Femur (tissue), 1 donor: ENCODE measurements at places on chromosomes 4 and X.

DNA sequence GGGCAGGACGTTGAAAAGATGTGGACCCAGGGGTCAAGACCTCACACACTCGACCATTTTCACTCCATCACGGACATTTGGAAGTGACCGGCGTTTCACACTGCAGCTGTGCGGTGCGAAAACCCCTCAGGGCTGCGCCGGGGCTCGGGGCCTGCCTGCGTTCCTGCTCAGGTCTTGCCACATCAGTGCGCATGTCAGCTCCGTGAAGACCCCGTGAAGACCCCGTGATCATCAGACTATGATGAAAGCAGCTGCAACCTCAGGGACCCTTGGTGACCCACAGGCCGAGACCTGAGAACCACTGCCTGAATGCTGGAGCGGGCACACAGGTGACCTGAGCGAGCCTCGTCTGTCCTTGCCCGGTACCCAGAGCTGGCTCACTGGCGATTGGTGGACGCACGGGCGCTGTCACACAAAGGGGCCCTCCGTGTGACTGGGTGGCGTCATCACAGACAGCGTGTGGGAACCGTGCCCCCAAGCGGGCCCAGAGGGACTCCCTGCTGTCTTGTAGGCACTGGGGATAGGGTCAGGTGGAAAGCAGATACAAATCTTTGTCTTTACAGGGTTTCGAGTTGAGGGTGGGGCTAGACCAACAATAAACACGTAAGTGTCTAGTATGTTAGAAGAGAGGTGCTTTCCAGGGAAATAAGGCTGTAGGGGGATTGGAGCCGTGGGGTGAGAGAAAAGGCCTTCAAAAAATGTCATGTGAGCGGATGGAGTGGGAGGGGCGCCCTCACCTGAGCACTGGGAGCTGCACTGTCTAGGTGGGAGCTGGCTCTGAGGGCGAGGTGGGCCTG lies 12.7 kb downstream of the MSANTD1 start:
- no peak for DNase-seq

DNA sequence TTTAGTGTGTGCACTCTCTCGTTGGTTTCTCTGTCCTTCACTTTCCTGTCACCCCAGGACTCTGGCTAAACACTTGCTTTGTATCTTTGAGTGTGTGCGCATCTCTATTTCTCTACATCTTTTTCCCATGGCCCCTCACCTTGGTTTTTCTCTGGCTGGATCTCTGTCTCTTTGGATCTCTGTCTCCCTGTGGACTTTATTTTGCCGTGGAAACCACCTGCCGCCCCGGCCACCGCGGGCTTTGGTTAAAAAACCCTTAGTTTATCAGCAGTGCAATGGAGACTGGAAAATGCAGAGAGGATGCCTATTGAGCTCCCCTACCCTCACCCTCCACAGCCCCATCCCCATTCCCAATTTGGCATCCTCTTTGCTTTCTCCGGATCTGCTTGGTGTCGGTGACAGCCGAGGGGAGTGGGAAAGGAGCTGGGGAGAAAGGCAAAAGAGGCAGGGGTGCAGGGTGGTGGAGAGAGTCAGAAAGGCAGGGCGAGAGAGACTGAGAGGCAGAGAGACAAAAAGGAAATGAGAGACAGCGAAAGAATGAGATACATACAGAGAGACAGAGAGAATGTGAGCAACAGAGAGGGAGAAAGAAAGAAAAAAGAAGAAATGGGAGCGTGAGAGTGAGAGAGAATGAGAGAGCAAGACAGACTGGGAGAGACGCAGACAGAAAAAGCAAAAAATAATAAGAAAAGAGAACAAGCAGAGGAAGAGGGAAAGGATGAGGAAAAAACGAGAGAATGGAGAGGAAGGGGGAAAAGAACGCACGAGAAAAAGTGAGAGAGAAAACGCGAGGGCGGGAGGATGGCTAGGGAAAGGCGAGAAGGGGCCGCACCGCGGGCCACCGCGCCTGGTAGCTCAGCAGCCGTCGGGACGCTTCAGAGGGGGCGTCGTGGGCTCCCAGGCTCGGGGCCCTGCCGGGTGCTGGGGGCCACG lies 688 bp downstream of the GPR101 start:
- no peak for DNase-seq

DNA sequence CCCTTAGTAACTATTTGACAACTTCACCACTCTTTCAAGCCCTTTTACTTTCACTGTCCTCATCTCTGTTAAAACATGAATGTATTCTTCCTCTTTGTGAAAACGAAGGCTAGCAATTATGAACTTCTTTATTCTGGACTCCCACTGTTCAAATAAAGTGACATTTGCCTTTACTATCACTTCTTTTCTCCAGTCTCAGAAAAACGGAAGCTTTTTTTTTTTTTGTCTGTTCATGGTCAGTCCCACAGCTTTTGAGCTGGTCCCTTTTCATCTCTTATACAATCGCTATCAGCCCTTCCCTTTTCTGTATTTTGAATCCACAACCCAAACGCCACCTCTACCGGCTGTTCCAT lies 327.7 kb downstream of the DKK2 start:
- DNase-seq, result no peak

DNA sequence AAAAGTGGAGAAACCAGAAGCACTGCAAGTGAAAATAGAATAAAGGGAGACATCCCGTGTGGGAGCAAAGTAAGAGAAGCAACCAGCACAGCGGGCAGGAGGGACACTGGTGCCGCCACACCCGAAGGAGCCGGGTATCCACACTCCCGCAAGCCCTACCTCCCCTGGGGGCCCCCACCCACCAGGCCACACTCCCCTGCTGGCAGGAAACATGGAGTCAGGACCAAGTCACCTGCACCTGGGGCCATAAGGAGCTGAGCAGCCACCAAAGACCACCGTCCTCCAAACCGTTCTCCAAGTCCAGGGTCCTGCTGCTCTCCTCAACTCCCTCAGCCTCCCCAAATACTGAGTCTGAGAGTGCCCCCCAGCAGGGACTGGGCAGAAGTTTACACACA lies 30.5 kb downstream of the FGFRL1 start:
- no peak for DNase-seq

DNA sequence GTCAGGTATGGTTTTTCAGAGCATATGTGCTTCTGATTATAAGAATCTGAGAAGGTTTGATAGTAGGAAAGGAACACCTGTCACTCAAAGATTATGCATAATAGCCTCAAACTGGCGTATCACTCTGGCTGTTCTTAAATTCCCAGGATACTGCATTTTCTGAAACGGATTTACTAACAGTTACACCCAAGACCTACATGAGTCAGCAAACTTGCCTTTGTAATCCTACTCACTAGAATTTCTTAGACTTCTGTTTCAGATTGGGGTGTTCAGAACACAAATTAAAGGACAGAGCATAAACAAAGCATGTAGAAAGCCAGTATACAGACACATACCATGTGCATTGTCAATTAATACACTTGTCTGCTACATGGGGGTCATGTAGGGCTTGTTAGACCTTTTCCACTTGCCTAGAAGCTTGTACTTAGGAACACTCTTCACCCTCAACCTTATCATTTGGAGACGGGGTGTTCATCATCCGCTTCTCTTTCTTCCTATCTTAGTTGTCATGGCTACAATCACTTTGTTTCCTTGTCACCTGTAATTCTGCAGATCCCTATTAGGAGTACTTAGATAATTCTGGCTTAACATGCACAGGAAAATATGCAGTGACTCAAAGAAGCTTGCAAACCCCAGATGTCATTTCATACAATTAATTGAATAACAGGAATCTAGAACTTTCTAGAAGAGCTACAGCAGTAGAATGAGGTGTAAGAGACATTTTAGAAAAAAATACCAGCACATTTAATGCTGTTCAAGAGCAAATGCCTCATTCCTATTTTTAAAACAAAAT lies 593.0 kb upstream of the TENM3 start:
- DNase-seq, result no peak

DNA sequence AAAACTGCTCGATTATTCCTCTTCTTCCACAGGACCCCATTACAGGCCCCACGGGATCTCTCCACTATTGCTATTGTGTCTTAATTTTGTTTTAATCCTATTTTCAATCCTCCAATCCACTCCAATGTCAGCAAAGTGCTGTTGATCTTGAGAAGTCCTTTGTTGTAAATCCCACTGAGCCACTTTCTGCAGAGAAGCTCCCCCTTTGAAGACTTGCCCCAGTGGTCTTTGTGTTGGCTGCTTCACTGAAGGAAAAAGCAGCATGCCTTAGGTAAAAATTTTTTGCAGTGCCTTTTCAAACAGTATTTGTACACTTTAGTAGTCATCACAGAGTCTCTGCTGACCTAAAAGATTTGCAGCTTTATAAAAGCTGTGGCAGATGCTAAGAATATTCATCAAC lies 252.0 kb upstream of the SLC7A11 start:
- no peak for DNase-seq

DNA sequence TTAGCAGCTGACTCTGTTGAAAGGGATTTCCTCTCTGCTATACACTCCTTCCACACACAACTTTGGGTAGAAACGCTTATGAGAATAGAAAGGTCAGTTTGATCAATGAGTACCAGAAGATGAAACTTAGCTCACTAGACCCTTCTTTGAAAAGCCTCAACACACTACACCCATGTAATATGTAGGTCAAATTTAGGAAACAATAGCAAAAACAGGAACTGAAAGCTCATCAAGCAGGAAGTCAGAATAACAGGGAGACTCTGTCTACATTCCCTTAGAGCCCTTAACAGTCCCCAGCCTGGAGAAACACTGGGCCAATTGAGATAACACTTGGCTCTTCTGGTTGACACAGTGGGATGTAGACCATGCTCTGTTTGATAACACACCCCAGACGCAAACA lies 30.7 kb downstream of the SRPX2 start:
- no peak for DNase-seq

GRCh38 chrX:125108921-125109320 lies 210.8 kb upstream of the TEX13C start:
- DNase-seq, result no peak

- peak; percentile 86 for DNase-seq
Measured at GRCh38 chr4:164977243-164978164, at the start of gene TRIM61. TRIM61 (minus strand) TSS chr4:164977657; CDS start chr4:164970002, 7,655 bp downstream.

- DNase-seq, result peak; percentile 60
Measured at GRCh38 chr4:173013232-173013930, 155.2 kb upstream of the GALNT7 start.

GRCh38 chrX:49269767-49270248 lies at the start of gene PPP1R3F:
PPP1R3F (plus strand) TSS chrX:49269793; CDS start chrX:49269870, 77 bp downstream.
- no peak for DNase-seq

DNA sequence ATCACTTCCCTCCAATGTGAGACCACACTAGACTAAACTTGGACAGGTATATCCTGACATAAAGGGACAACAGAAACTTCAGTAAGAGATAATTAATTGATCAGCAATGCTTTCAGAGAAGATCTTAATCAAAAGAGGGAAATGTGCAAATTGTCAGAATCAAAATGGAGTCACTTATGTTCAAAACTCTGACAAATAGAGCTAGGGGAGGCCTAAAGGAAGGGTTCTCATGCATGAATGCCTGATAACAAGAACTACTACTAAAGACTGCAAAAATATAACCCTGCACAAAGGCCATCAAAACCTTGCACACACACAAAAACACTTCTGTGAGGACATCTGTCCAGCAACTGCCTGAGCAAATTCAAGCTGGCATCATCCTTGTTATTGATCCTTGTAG lies 637.5 kb upstream of the INTU start:
- DNase-seq, result no peak

GRCh38 chr4:126405369-126405982 lies 1090.7 kb downstream of the FAT4 start:
- no peak for DNase-seq

DNA sequence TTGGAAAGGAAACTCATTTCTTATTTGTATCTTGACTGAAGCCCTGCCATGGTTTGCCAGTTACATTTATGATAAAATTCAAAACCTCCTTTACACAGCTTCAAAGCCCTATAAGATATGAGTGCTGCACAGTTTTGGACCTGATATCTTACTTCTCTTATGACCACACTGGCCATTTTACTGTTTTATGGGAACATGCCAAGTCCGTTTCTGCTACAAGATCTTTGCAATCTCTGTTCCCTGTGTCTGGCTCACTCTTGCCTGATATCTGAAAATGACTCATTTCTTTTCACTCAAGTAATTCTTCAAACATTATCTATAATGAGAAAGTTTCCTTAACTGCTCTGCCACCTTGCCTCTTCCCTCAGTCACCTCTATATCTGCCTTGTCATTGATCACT lies 247.3 kb downstream of the SPOCK3 start:
- no peak for DNase-seq

DNA sequence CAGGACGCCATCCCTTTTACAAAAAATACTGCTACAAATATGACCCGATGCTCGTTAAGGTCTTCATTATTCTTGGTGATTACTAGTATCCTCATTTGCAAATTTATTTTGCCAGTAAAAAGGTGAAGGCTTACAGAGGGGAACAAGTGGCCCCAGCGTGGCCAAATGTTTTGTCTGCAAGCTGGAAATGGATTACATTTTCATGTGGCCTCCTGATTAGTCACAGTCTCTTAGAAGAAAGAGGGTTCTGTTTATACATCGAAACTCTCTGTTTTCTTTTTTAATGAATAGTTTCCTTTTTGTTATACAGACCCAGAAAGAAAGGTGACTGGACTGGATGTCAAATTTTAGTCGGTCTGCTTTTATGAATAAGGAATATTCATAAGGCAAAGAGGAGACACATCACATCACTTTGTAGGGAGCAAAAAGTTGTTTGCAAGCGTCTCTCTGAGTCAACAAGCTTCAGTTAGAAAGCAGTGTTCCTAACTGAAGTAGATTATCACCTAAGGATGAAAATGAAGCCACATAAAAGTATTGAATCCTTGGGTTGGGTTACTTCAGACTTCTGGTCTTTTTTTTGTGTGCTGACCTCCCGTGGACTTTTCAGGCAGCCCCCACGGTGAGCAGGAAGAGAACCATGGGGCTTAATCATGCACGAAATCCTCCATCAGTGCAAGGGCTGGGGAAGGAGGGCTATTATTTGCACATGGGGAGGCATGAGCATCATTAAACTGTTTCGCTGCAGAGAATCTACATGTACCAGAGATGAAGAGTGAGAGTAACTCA lies 125.6 kb downstream of the ARSF start:
- no peak for DNase-seq
